ENCODE measurements at places on chromosomes 1 and 21.

GRCh38 chr1:183093786-183094298 lies 70.6 kb downstream of the LAMC1 start:
- no peak for DNase-seq

- no peak for DNase-seq
Observed at GRCh38 chr1:202205523-202206190, 12.1 kb downstream of the LGR6 start.

- no peak for DNase-seq
Observed at GRCh38 chr1:151475175-151475574, 15.9 kb upstream of the POGZ start.

- no peak for DNase-seq
Observed at GRCh38 chr1:216665406-216665805, 57.8 kb downstream of the ESRRG start.

DNA sequence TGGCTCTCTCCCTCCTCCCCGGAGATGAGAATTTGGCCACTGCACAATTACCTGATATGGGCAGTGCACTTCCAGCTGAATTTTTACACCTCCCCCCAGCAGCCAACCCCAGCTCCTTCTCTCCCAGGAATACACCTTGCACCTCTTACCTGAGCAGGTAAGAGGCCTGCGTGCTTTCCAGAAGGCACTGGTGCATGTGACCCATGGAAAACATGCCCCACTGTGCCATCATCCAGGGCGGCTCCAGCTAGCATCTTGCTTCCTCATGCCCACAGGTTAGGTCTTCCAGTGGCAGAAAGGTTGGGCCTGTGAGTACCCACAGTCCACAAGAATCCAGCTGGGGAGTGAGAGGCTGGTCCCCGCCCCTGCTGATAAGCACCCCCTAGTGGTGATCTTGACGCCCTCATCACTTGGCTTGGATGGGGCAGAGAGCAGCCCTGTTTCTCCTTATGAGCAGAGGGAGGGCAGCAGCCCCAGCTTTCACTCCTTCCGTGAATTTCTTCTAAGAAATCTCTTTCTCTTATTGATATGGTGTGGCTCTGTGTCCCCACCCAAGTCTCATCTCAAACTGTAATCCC lies 57.8 kb downstream of the EDARADD start:
- DNase-seq, result no peak

DNA sequence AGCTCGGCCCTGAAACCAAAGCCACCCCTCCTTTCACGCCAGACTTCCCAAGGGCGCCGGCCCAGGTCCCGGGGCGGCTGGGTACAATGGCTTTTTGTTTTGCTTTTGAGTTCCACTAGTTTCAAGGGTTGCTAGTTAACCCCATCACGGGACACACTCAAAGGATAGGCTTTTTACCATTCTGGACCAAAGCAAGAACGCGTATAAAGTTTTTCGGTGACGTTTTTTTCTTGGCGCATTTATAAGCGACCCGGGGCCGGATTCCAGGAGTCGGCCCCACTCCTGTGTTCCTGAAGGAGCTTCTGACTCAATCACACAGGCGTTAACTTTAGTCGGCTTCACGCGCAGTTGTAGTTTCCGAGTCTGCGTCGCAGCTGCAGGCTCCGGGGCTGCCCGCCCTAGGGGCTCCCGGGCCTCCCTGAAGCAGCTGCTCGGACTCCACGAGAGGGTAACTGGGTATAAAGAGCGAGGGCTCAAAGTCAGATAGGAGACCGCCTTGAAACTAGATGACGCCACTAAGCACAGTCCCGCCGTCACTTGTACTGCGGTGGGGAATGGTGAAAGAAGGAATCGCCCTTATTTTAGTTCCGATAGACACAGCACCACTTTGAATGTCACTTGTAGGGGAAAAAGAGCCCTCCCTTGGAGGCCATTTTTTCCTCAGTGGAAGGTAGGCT lies 707 bp upstream of the KLHL21 start:
- peak; percentile 88 for DNase-seq

GRCh38 chr1:198701766-198702539 lies 63.1 kb downstream of the PTPRC start:
- no peak for DNase-seq

- DNase-seq, result no peak
Observed at GRCh38 chr1:23718482-23718881, 24.8 kb upstream of the ELOA start.

DNA sequence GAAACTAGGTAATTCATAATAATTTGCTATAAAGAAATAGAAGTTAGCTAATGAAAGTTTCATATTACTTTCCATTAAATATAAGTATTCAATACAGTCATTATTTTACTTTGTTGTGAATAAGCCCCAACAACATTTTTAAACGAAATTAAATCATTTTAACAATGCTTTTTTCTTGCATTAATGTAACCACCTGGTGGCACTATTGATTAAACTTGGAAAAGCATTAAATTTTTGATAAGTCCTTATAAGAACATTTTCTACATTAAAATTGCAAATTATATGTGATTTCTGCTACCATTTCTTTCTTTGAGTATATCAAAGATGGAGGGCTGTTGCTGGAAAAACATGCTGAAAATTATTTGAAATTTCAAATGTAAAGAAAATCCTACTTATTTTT lies 918.8 kb upstream of the TMPRSS15 start:
- DNase-seq, result no peak

GRCh38 chr1:42211224-42211623 lies 46.7 kb upstream of the GUCA2A start:
- DNase-seq, result no peak

DNA sequence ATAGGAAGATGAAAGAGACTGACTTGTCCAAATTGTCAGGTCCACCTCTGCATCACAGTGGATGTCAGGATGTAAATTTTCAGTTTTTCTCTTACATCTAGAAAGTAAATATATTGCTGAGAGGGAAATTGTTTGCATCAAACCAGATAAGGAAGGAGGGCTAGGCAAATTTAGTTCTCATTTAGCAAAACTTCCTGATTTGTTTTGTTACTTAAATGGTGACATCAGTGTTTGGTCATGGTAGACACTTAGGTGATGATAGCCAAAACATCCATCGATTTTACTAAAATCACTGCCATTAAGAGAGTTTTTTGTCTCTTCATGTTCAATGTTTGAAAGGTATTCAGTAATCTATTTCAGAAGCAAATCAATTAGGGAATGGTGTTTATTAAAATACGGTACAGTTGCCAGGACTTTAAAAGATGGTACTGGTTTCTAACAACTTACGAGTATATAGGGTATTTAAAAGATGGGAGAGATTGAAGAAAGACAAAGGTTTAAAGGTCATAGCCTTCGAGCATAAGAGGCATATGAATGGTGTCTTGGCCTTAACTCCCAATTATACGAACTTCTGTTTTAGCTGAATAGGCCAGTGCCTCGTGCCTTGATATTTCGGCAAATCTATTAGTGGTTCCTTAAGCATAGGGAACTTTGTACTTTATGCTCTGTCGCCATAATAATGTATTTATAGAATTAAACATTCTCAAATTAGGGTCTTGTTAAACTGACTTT lies 3.0 kb downstream of the IER5 start:
- no peak for DNase-seq

DNA sequence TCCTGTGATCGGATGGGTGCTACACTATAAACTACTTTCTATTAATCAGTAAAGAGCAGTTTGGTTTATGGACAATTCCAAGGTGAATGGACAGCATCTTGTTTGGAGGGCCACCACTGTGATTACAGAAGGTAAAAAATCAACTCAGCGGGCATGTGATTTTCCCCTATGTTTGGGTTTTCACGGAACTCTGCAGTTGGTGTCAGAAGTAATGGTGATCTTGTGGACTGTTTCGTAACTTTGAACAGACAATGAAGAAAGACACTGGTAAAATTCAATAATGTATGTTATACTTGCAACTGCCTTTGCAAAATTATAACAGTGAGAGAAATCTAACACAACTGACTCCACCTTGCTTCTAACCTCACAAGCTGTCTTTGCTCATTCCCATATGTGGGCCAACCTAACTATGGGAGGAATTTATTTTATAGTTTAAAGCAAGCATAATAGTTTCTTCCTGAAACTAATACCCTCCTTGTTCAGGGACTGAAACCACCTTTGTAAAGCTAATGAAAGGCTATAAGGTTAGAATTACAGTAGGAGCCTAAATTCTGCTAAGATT lies 53.2 kb downstream of the TRIM33 start:
- DNase-seq, result no peak

DNA sequence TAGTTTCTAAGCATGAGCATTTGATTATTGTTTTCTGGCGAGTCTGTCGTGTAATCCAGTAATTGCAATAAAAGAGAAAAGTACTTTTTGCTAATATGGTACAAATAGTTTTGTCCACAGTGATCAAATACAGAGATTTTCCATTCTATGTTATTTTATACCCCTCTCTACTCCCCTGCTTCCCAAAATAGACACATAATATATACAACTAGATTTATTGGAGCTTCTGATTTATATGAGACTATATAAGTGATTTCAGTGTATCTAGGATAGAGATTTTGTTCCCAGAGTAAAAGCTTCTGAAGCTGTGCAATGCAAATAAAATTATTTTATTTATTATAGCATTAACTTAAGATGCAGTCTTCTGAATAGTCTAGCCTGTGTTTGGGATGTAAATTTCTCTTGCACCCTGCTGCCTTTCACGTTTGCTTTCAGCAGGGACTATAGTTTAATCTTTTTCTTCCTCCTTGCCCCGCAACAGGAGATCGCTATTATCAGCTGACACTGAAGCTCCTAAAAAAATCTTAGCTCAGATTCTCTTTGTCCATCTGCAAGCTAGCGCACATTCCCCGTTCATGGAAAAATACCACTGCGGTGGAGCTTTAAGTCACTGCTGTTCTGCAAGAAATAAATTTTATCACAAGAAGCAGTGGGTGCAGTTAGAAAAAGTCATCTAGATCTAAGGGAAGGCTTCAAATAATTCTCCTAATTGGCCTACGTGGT lies 273.3 kb downstream of the DISC1 start:
- DNase-seq, result no peak

DNA sequence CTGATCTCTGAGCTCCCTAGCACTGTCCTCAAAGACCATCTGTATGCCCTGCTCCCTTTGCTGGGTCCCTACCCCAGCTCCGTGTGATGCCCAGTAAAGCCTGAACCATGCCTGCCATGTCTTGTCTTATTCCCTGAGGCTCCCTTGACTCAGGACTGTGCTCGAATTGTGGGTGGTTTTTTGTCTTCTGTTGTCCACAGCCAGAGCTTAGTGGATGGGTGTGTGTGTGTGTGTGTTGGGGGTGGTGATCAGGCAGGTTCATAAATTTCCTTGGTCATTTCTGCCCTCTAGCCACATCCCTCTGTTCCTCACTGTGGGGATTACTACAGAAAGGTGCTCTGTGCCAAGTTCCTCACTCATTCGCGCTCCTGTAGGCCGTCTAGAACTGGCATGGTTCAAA lies 5.7 kb downstream of the GSTM5 start:
- no peak for DNase-seq

GRCh38 chr1:182484531-182485257 lies 34.7 kb downstream of the RGSL1 start:
- no peak for DNase-seq

DNA sequence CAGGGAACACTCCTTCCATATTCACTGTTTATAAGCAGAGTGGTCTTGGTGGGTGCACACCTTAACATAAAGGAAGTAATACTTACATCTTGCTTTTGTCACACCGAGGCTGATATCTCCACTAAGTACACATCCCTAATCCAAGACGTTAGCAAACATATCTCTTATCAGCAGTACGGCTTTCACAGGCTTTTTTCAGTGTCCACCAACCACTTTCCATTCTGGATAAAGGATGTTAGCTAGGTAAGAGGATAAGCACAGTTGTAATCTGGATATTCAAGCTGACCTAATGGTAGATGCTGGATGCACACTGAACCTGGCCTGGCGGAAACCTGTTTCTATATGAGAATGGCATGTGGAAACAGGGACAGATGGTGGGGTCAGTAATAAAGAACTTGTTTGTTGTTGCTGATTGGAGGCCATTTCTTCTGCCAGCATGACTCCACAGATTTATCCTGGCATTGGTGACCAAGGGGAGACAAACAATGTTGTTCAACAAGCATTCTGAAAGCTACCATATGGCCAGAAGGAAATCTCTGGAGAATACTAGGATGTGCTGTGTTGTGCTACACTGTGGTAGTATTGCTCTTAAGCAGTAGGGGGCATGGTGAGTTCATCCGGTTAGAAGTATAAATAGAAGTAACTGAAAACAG lies 416.4 kb downstream of the PTBP2 start:
- no peak for DNase-seq

- DNase-seq, result no peak
Observed at GRCh38 chr1:43279666-43280065, 5.7 kb downstream of the C1orf210 start.

- DNase-seq, result peak; percentile 84
Observed at GRCh38 chr1:116990612-116991151, 10.9 kb upstream of the CD101 start.

- no peak for DNase-seq
Observed at GRCh38 chr1:110529011-110529410, 10.0 kb upstream of the KCNA10 start.

- no peak for DNase-seq
Observed at GRCh38 chr1:184931566-184931965, 42.7 kb downstream of the NIBAN1 start.

- no peak for DNase-seq
Observed at GRCh38 chr21:30717105-30717504, 1.5 kb downstream of the KRTAP21-3 start.

GRCh38 chr1:228469413-228470162 lies 17.6 kb upstream of the RNF187 start:
- DNase-seq, result no peak

DNA sequence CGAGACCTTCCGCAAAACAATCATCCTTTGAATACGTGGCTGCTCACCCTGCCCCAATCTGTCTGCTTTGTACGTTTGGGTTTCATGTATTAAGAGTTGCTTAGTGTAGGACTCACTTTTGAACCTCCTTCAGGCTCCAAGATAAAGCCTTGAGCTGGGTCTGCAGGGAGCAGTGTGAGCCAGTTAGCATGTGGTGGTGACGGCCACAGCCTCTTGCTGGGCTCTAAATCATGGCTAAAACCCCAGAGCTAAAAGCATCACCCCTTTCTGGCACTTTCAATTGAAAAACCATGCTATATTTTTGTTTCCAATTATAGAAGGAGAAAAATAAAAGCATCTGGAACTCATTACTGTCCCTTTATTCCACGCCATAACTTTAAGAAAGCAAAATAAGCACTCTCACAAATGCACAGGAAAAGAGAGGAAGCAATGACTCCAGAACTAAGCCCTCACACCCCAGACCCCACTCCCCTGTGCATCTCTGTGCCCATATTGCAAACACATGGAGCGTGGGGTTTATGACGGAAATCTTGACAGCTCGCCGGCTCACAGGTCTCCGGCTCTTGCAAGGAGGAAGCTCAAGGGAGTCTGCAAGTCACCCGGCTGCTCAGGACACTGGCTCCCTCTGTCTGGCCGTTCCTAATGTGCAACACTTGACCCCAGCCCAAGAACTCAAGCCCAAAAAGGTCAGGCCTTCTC lies 135.5 kb downstream of the MIS18A start:
- DNase-seq, result peak; percentile 88

GRCh38 chr1:161481624-161482392 lies 23.4 kb upstream of the FCGR2A start:
- DNase-seq, result no peak

GRCh38 chr1:40409467-40409866 lies 35.9 kb downstream of the SMAP2 start:
- DNase-seq, result no peak
